ENCODE measurements at places on chromosomes 12 and 14. TPM values are rescaled to one million over a fixed set of nuclear protein-coding genes. Genes with fewer than 3 reads are reported as not detected.

GRCh38 chr14:20278414-20278813, 27.3 kb downstream of the TTC5 start:
- peak; percentile 29 for DNase-seq

OTX2 gene
- not detected for total RNA-seq

SIRT4 gene
- total RNA-seq, result 1.6 TPM

GRCh38 chr12:103318566-103318965, 177.2 kb downstream of the C12orf42 start:
- no peak for DNase-seq

GRCh38 chr12:19390051-19390598, 49.2 kb upstream of the AEBP2 start:
- DNase-seq, result peak; percentile 76

CDCA3 gene
- 18.4 TPM for total RNA-seq

DNA sequence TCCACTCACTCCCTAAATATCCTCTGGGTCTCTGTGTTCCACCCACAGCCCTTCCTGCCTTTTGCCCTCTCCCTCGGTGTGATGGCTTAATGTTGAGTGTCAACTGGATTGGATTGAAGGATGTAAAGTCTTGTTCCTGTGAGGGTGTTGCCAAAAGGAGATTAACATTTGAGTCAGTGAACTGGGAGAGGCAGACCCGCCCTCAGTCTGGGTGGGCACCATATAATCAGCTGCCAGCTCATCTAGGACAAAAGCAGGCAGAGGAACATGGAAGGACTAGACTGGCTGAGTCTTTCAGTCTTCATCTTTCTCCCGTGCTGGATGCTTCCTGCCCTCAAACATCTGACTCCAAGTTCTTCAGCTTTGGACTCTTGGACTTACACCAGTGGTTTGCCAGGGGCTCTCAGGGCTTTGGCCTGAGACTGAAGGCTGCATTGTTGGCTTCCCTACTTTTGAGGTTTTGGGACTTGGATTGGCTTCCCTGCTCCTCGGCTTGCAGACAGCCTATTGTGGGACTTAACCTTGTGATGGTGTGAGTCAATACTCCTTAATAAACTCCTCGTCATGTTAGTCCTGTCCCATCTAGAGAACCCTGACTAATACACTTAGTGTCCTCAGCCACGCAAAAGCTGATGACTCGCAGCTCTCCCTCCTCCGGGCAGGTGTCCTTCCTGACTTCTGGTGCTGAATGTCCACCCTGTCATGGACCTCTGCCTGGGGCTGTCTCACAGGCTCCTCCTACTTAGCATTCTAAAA, 5.9 kb downstream of the DGLUCY start:
- DNase-seq, result peak; percentile 36

GRCh38 chr12:64064706-64065105, 157.4 kb downstream of the KICS2 start:
- no peak for DNase-seq

Data from fibroblast of villous mesenchyme (primary cell).